Endothelial cell of umbilical vein (primary cell): ENCODE measurements at places on chromosomes 11 and 22.

DNA sequence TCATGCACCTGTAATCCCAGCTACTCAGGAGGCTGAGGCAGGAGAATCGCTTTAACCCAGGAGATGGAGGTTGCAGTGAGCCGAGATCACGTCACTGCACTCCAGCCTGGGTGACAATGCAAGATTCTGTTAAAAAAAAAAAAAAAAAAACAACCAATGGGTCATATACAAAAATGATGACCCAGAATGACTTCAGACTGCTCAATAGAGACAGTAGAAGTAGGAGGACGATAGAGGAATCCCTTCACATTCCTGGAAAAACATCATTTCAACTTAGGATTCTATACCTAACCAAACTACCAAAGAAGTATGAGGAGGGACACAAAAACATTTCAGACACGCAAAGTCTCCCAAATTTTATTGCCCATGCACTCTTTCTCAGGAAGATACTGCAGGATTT lies 14.1 kb upstream of the CBX7 start:
- no peak for DNase-seq

DNA sequence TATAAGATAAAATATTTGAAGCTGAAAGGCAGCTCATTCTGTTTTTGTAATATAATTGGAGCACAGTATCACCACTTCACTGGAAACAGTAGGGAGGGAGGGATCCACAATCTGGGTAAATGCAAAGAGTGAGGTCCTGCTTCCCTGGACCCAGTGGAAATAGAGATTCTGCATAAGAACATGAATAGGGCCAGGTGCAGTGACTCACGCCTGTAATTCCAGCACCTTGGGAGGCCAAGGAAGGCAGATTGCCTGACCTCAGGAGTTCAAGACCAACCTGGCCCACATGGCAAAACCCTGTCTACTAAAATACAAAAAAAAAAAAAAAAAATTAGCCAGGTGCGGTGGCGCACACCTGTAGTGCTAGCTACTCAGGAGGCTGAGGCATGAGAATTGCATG lies 143.7 kb downstream of the DBX1 start:
- DNase-seq, result no peak

DNA sequence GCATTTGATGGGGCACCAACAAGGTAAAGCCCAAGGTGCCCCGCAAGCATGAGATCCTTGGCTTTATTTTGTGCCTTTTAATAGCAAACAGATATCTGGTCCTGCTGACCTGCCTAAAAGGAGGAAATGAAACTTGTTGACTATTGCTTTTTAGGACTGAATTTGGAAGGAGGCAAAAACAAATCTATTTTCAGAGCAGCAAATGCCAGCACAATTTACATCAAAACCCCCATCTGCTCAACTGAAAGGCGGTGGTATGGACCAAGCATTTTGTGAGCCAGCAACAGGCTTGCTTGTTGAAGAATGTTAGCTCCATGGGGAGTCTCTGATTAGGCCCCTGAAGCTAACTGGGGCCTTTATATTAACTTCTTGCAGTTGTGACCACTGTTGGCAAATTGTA lies 192.6 kb upstream of the E2F8 start:
- no peak for DNase-seq

GRCh38 chr11:89536926-89537325 lies 45.8 kb upstream of the NOX4 start:
- DNase-seq, result no peak

GRCh38 chr22:41308054-41308453 lies 6.7 kb downstream of the ZC3H7B start:
- no peak for DNase-seq
